ENCODE measurements at places on chromosomes 2 and 18.
A peak's percentile ranks its signal among the peaks of the same experiment; 100 is the strongest.

- DNase-seq = no peak
Observed at GRCh38 chr2:232894251-232894650, 24.2 kb downstream of the SNORC start.

DNA sequence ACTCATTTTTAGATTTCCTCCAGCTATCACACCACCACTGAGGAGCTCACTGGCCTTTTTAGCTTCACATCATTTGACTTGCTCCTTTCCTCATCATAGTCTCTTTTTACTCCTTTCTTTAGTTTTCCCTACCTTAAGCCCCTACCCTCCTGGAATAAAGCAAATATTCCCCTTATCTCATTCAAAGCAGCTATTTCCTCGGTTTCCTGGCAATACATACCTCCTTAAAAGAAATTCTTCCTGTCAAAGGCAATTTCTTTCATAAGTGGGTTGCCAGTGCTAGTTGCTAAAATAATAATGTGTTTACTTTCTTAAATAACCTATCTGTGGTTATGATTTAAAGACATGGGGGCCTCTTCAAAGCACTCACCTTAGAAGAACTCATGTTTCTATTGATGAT is 359.3 kb downstream of the GALNT13 start:
- no peak for DNase-seq

GRCh38 chr2:161208527-161209139 is 48.4 kb downstream of the TANK start:
- DNase-seq = peak; percentile 22

DNA sequence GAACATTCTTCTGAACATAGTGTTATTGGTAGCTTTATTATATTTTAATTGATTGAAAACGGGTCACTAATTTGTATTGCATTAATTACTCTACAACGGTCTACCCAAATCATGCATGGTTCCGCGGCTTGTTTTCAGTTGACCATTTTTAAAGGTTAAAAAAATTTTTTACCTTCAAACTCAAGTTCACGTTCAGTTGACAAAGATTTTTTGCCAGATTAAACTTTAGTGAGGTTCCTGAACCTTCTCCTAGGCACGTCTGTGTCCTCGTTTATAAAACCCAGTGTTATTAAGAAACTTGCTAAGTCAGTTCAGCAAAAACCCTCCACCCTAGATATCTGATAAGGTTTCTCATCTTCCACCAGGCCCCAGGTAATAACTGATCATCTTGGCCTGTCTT is 331.2 kb downstream of the ALK start:
- no peak for DNase-seq

DNA sequence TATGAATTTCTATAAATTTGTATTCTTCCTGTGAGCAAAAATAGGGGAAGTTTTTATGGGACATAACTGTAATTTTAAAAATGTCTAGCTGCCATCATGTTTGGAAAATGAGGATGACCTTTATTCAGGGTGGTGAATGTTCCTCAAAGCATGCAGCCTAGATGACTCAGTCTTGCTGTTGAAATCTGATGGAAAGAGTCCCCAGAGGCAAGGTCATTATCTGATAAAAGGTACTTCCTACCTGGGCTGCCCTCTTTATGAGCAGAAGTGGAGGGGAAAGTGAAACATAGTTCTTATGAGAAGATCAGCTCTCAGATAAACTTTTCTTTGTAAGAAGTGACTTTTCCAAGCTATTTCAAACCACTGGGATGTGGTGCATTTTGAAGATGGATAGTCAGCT is 1144.7 kb upstream of the PIK3C3 start:
- DNase-seq = no peak

GRCh38 chr2:102337481-102338386 is 17.9 kb upstream of the IL18R1 start:
- peak; percentile 53 for DNase-seq

DNA sequence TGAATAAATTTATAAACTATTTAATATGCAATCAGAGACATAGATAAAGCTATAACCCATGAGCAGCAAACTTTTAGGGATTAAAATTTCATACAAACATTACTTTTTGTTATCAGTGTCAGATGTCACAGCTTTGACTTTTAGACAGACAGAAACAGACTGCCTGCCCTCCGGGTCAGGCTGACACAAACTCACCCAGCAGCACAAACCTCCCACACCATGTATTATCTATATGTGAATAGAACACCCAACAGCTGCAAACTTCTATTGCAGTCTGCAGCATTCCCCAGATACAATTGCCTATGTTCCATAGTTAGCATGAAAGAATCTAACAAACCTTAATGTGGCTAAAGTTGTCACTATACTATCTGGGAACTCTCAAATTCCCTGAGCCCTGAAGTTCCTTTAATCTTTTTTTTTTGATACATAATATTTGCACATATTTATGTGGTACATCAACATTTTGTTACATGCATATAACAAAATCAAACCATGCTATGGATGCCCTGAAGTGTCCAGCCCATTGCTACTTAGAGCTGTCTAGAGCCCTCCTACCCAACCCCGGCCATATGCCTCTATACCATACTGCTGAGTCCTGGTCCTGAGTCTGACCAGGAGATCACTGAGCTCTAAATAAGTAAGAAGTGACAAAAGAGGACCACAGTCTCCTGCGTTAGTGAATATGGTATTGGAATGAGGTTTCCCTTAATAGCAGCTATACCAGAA is 214.4 kb downstream of the ZNF385B start:
- no peak for DNase-seq

DNA sequence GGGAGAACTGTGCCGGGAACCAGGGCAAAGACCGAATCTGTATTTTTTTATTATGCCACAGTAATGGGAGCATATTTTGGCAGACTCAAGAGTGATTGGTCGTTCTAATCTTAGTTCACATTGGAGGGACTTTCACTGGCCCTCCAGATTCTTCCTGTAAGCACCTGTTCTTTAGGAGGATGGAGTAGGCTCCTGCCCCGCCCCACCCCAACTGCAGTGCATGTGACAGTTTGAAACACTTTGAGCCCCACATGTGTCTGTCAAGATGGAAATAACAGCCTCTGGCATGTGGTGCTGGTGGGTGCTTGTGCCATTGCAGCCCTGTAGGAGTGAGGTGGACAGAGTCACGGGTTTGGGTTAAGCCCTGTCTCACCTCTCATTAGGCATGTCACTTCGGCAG is 43.3 kb upstream of the TXNDC2 start:
- DNase-seq = no peak

GRCh38 chr18:59516356-59517155 is 157.5 kb upstream of the LMAN1 start:
- DNase-seq = no peak

GRCh38 chr2:70173520-70173919 is 17.3 kb downstream of the C2orf42 start:
- no peak for DNase-seq

- no peak for DNase-seq
Observed at GRCh38 chr2:10601866-10602566, 87.8 kb downstream of the NOL10 start.

DNA sequence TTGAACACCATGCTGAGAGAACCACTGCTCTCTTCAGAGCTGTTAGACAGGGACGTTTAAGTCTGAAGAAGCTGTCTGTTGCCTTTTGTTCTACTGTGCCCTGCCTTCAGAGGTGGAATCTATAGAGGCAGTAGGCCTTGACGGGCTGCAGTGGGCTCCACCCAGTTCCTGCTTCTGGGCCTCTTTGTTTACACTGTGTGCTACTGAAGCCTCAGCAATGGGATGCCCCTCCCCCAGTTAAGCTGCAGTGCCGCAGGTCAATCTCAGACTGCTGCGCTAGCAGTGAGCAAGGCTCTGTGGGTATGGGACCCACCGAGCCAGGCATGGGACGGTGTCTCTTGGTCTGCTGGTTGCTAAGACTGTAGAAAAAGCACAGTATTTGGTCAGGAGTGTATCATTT is 162.3 kb upstream of the NXPH2 start:
- no peak for DNase-seq
